ENCODE measurements at places on chromosomes 3 and 15. TPM values are rescaled to one million over a fixed set of nuclear protein-coding genes. Genes with fewer than 3 reads are reported as not detected.

- H3K27ac ChIP-seq: no peak overlapping the region
- H3K36me3 ChIP-seq: peaks cover 14% of the 10 kb centered on the region
- H3K4me1 ChIP-seq: peaks cover 4% of the 10 kb centered on the region
These were observed 54.3 kb downstream of the SLC9A9 start for GRCh38 chr3:143793971-143794370.

DNA sequence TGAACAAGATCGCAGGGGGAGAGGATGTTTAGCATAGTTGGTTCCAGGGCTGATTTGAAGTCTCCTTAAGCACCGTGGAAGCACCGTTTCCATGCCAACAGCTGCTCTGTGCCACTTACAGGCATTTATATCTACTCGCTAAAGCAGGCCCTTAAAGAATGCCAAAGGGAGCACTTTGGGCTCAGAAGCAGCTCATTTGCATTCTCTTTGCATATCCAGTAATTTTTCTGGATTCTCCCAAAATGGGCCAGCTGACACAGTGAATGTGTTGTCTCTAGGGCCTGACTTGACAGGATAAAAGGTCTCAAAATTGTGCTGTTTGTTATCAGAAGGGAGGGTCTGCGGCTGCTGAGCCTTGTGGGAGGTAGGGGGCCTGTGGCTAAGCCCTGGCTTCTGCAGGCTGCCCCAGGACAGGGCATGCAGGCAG, 138.6 kb downstream of the FBLN2 start:
- H3K27ac ChIP-seq: no peak overlapping the region
- H3K36me3 ChIP-seq: no peaks in the 10 kb centered on the region
- H3K4me1 ChIP-seq: no peaks in the 10 kb centered on the region

GRCh38 chr3:44924457-44925084, 50.2 kb downstream of the TGM4 start:
- H3K27me3 ChIP-seq: no peaks in the 10 kb centered on the region
- H3K4me3 ChIP-seq: no peak overlapping the region
- no peak overlapping the region for H3K27ac ChIP-seq
- no peaks in the 10 kb centered on the region for H3K4me1 ChIP-seq
- DNase-seq: no peak
- H3K36me3 ChIP-seq: peaks cover 16% of the 10 kb centered on the region

DNA sequence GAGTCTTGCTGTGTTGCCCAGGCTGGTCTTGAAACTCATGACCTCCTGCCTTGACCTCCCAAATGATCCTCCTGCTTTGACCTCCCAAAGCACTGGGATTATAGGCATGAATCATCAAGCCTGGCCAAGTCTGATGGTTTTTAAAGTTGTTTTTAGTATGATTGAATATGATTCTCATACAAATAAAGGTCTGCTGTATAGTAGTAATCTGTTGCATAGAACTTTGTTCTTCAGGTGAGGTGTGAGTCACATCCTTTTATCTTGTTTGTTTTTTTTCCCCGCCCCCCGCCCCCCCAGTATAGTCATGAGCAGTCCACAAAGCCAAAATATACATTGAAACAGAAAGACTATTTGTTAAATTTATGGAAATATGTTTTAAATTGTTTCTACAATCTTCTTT, 39.0 kb downstream of the UBE2E2 start:
- H3K36me3 ChIP-seq: no peaks in the 10 kb centered on the region
- no peaks in the 10 kb centered on the region for H3K27me3 ChIP-seq
- no peak for DNase-seq
- no peak overlapping the region for H3K4me3 ChIP-seq
- no peaks in the 10 kb centered on the region for H3K4me1 ChIP-seq

DNA sequence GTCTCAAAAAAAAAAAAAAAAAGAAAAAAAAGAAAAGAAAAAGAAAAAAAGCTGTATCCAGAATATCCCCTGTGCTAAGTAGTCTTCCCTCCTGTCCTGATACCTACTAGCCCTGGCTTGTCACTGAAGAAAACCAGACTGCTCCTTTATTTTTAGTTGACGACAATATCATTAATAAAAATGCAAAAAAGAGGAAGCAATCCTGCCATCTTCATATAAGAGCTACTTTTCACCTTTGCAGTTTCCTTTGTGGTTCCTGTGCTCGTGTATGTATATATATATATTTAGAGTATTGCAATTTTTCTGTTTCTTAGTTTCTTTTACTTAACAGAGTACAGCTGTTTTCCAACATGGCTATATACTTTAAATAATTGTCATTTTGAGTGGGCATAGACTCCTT, 13.6 kb downstream of the C3orf20 start:
- no peaks in the 10 kb centered on the region for H3K27me3 ChIP-seq
- no peak for DNase-seq
- no peak overlapping the region for H3K4me3 ChIP-seq
- peaks cover 2% of the 10 kb centered on the region for H3K36me3 ChIP-seq

- H3K27ac ChIP-seq: no peak overlapping the region
- peaks cover 53% of the 10 kb centered on the region for H3K27me3 ChIP-seq
- H3K36me3 ChIP-seq: no peaks in the 10 kb centered on the region
These were observed 2.6 kb downstream of the SLITRK3 start for GRCh38 chr3:165193366-165194254.

DNA sequence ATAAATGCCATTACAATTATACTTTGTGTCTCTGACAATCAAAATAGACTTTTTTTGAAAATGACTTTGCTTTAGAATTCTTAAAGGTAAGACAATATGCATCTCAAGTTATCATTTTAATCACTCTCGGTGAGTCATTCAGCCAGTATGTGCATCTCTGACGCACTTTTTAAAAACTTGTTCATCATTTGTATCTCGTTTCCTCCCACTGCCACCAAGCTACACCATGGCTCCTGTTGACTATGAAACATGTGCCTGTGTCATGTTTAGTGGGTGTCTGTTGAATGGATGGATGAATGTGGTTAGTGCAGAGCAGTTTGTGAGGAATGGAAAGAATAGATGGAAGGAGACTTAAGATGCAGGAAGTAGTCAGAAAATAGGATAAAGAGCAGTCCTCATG, 68.6 kb downstream of the ARPP21 start:
- H3K36me3 ChIP-seq: no peaks in the 10 kb centered on the region
- H3K4me3 ChIP-seq: no peak overlapping the region
- H3K27ac ChIP-seq: no peak overlapping the region
- no peaks in the 10 kb centered on the region for H3K27me3 ChIP-seq

- H3K27ac ChIP-seq: no peak overlapping the region
- no peak overlapping the region for H3K4me3 ChIP-seq
- H3K4me1 ChIP-seq: no peaks in the 10 kb centered on the region
- no peaks in the 10 kb centered on the region for H3K36me3 ChIP-seq
These were observed 162.3 kb upstream of the PDZRN3 start for GRCh38 chr3:73786998-73787397.

DNA sequence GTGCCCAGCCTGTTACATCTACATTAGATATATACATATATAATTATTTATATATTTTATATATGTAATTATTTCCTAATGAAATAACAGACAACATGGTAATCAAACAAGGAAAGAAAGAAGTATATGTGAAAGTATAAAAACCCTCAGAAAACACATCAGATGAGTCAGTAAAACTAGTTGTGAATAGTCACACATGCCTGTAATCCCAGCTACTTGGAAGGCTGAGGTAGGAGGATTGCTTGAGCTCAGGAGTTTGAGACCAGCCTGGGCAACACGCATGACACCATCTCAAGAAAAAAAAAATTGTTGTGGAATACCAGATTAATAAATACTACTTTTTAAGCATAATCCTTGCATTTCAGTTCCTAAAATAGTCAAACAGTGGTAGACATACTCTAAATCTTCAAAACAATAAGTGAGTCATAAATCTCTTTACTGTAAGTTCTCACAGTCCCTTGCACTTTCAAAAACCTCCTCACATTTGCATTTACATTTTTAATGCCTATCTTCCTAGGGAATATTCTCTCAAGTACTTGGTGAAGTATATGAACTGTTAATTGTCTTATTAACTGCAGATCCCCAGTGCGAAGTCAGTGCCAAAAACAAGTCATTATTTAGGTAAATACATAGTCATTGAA, 106.5 kb downstream of the MYO9A start:
- no peak for DNase-seq
- peaks cover 4% of the 10 kb centered on the region for H3K4me1 ChIP-seq
- H3K36me3 ChIP-seq: peaks cover 13% of the 10 kb centered on the region
- no peaks in the 10 kb centered on the region for H3K27me3 ChIP-seq
- H3K4me3 ChIP-seq: no peak overlapping the region
- no peak overlapping the region for H3K27ac ChIP-seq

The MCF2L2 gene
- total RNA-seq: 3.9 TPM

- no peaks in the 10 kb centered on the region for H3K36me3 ChIP-seq
- no peak overlapping the region for H3K4me3 ChIP-seq
- no peak overlapping the region for H3K27ac ChIP-seq
- no peak for DNase-seq
- peaks cover 8% of the 10 kb centered on the region for H3K4me1 ChIP-seq
These were observed 7.4 kb upstream of the ZNF774 start for GRCh38 chr15:90344662-90345061.

GRCh38 chr3:117793622-117794265, 1084.2 kb downstream of the TUSC7 start:
- DNase-seq: no peak
- H3K27me3 ChIP-seq: no peaks in the 10 kb centered on the region
- H3K4me3 ChIP-seq: no peak overlapping the region
- H3K27ac ChIP-seq: no peak overlapping the region

The PDCD7 gene
- 32.8 TPM for total RNA-seq

DNA sequence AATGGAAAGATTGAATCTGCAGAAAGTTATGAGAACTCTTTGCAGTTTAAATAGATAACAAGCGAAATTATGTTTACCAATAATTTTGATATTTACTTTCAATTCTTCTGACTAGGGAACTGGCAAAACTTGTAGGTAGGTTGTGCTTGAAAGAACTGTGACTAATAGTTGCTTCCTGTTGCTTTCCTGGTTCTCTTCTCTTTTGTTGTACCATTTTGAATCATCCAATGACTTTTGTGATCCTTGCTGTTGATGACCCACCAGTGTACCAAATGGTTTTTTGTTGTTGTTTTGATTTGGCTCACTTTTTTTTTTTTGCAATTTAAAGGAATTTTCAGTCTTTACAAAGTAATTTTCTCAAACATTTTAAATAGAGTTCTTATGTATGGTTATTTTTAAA, 64.9 kb upstream of the DCBLD2 start:
- H3K4me3 ChIP-seq: no peak overlapping the region
- no peaks in the 10 kb centered on the region for H3K27me3 ChIP-seq
- no peaks in the 10 kb centered on the region for H3K36me3 ChIP-seq
- H3K27ac ChIP-seq: no peak overlapping the region
- no peak for DNase-seq

- no peaks in the 10 kb centered on the region for H3K36me3 ChIP-seq
- H3K27me3 ChIP-seq: peaks cover 8% of the 10 kb centered on the region
- no peak overlapping the region for H3K27ac ChIP-seq
- no peak overlapping the region for H3K4me3 ChIP-seq
- DNase-seq: peak; percentile 59
These were observed 165.2 kb upstream of the UMPS start for GRCh38 chr3:124565013-124565412.

The CNTN4 gene
- not detected for total RNA-seq

The ABI3BP gene
- total RNA-seq: not detected

DNA sequence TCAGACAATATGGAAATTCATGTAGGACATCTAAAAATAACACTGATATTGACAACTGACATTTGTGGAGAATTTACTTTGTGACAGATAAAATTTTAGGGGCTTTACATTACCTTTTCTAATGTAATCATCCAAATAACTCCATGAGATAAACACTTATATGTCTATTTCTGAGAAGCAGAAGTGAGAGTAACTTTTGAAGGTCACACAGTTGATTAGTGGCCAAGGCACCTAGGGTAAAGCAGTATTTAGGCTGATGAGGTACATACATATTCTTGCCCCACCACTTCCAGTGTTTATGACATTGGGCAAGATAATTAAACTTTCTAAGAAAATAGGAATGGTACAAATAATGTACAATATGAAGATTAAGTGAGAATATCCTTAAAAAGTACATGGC, 248.4 kb downstream of the CPNE4 start:
- peaks cover 6% of the 10 kb centered on the region for H3K27me3 ChIP-seq
- H3K27ac ChIP-seq: no peak overlapping the region
- no peak overlapping the region for H3K4me3 ChIP-seq

DNA sequence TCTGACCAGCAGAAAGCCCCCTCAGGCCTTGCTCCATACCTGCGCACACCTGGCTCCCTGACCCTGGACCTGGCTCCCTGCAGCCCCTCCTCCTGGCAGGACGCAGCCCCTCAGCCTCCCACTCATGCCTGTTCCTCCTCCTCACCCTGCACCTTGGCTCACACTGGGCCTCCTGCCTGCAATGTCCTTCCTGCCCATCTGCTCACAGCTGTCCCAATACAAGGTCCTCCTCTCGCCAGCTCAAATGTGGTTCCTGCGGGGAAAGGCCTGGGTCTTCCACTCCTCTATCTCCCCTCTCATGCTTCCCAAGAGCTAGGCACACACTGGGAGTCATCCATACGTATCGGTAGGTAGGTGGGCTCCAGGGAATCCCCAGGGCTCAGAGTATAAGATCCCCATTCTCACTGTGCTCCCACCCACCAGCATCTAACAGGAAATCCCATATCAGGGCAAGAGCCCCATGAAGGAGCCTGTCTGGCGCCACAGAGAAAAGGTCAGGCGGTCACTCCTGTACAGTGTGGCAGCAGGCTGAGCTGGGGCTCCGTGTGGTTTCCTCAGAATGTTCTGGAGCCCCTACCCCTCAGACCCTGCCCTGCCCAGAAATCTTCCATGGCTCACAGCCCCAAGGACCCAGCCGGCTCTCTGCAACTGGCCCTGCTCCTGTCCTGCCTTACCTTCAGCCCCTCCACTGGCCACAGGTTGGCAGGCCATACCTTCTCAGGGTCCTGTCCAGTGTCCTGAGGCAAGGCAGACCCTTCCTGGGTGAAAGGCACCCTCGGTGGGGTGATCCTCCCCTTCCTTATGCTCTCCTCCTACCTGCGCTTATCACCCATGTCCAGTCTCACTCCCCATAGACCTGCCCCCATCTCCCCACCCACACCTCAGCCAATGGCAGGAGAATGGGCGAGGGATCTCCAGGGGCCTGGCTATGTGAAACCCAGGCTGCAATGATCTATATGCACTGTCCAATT, 10.9 kb downstream of the PLCD1 start:
- peaks cover 32% of the 10 kb centered on the region for H3K36me3 ChIP-seq
- no peak overlapping the region for H3K4me3 ChIP-seq
- no peaks in the 10 kb centered on the region for H3K27me3 ChIP-seq
- peaks cover 11% of the 10 kb centered on the region for H3K4me1 ChIP-seq
- DNase-seq: peak; percentile 7
- no peak overlapping the region for H3K27ac ChIP-seq

The CLDN11 gene
- total RNA-seq: not detected

DNA sequence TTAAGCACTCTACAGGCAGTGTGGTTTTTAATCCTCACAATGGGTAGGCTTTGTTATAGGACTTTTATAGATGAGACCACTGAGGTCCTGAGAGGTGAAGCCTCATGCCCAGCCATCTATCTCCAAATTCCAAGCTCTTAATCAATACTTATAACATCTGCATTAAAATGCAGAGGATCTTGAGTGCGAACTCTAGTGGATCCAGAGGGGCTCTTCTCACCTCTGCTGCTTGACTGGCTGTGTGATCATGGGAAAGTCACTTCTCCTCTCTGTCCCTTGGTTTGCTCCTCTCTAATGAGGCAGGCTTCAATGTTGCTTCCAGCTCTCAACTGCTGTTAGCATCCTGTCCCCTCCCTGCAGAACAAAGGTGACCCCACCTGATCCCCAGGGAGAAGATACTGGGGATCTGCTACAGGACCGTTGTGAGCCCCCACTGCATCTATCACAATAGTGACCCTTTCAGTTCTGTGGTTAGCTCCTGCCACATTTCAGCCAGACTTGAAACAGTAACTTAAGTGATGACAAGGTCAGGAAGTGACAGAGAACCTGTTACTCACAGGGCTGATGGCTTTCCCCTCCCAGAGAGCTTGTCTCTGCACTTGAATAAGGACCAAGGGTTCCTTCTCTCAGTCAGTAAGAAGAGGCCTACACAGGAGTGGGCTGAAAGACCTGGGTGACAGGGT, 1.3 kb downstream of the SLC27A2 start:
- H3K4me1 ChIP-seq: peaks cover 31% of the 10 kb centered on the region
- peaks cover 15% of the 10 kb centered on the region for H3K27me3 ChIP-seq
- H3K27ac ChIP-seq: peak overlapping the region; percentile 82

Measured in activated CD4-positive, alpha-beta memory T cell treated with anti-CD3 and anti-CD28 coated beads for 36 hours (primary cell).